HT1080 (cell line): ENCODE measurements at places on chromosomes 7 and 10.

GRCh38 chr10:102475451-102476040 is 24.2 kb upstream of the C10orf95 start:
- no peak for DNase-seq

DNA sequence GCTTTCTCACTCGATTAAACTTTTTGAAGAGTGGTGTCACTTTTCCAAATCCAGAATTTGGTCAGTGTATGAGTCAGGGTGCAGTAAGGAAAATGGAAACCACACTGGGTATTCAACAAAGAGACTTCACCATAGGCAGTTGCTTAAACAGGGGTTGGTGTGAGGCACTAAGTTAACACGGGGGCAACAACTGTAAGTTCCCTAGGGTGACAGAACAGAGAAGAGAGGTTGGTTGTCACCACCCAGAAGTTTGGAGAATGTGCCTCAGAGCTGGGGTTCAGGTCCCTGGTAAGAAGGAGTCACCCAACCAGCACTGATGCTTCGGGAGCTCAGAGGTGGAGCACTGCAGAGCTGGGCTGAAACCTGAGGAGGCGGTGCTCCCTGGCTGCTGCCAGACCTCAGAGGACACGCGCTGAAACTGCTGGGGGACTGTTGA is 170.4 kb downstream of the ARID5B start:
- peak; percentile 45 for DNase-seq

- DNase-seq = peak; percentile 56
Measured at GRCh38 chr7:98265841-98266271, 13.8 kb upstream of the TECPR1 start.

DNA sequence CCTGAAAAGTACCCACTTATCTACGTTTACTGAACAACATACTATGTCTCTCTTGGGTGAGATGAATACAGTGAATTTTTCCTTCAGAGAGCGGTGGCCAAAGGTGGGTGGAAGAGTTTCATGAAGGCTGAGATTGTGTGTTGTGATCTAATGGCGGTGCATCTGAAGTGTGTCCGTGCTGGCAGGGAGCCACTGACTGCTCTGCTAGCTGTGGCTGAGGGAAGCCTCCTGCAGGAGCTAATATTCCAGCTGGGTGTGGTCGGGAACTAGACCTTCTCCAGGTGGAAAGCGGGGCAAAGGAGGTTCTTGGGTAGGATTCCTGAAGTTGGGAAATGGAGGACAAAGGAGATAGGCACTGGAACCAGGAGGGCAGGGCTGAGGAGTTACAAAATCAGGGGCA is 69.2 kb upstream of the GRB10 start:
- DNase-seq = no peak

DNA sequence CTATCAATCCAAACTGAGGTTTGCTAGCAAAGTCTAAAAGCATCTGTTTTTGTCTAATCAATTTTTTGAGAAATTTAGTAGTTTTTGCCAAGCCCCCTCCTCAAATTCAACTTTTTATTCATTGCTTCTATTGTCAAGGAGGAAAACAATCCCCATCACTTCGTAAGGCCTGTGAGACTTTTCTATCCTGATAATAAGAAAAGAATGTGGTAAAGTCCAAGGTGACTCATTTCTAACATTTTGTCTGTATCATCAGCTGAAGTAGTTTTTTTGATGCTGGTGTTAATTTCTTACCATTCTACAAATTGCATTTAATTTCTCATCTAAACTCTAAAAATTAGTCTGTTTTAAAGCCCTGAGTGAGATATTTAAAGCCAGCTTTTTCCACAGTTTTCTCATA is 11.7 kb downstream of the ANK3 start:
- peak; percentile 49 for DNase-seq

DNA sequence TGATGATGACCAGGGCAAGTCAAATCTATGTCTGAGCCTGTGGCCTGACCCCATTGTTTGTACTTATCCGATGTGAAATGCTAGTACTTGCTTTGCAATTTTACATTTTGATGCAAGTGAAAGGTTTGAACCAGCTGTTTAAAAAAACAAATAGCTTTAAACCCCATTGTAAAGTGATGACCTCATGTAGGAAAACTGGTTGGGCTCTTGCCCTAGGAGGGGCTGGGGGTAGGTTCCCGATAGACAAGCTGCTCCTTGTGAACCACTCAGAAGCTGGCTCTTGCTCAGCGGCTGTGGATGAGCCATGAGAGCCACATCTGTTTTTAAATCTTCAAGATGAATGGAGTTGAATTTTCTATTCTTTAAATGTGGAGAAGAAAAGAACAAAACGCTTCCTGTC is 185.3 kb downstream of the WDR11 start:
- DNase-seq = no peak

DNA sequence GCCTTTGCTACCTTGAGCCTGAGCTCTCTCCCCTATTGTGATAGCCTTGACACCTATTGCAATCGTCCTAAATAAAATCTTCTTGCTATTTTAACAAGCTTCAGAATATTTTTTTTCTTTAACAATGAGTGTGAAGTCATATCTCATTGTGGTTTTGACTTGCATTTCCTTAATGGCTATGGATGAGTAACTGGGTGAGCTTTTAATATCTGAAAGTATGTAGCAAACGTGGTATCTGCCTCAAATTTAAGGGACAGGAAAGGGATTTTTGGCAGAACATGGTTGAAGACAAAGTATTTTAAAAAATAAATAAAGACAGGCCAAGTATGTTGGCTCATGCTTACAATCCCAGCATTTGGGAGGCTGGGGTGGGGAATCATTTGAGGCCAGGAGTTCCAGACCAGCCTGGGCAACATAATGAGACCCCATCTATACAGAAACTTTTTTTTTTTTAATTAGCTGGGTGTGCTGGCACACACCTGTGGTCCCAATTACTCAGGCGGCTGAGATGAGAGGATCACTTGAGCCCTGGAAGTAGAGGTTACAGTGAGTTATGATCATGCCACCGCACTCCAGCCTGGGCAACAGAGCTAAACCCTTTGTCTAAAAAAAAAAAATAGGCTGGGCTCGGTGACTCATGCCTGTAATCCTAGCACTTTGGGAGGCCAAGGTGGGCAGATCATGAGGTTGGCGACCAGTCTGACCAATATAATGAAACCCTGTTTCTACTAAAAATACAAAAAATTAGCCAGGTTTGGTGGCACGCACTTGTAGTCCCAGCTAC is 319.3 kb upstream of the NRP1 start:
- peak; percentile 84 for DNase-seq

GRCh38 chr7:102012941-102013461 is 195.6 kb downstream of the CUX1 start:
- DNase-seq = peak; percentile 23

DNA sequence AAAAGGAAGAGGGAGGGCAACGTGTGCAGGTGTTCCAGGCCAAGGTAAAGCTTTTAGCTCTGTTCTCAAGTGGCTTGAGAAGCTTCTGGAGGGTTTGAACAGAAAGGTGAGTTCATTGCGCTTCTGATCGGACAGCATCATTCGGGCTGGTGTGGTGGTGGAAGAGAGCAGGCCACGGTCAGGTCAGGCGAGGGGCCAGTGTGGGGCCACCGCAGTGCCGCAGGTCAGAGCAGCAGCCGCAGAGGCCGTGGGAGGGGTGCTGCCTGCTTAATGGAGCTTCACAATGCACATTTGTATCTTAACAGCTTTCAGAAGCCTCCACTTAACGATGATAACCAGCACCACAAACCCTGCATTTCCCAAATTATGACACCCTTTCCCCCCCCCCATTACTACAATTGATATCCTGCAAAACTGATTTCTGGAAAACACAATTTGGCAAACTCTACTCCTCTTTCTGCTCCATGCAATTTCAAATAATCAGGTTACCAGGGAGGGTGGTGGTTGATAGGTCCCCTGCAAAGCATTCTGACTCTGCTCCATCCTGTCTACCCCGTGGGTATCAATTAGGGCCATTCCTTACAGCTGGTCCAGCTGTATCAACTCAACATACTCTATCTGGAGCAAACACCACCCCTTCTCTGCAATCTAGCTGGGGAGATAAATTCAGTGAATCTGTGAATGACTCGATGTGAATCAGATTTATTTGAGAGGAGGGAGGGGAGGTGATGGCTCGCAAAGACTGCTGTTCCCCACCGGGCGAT is 162.9 kb downstream of the ACTR3B start:
- DNase-seq = no peak

DNA sequence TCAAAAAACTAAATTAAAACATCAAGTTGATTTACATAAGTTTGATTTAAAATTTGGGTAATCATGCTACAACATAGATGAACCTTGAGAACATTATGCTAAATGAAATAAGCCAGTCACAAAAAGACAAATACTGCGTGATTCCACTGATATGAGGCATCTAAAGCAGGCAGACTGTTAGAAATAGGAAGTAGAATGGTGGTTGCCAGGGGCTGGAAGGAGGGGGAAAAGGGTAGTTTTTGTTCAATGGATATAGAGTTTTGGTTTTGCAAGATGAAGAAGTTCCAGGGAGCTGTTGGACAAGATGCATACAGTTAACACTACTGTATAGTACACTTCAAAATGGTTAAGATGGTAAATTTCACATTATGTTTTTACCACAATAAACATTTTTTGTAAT is 45.0 kb upstream of the IFRD1 start:
- DNase-seq = no peak

DNA sequence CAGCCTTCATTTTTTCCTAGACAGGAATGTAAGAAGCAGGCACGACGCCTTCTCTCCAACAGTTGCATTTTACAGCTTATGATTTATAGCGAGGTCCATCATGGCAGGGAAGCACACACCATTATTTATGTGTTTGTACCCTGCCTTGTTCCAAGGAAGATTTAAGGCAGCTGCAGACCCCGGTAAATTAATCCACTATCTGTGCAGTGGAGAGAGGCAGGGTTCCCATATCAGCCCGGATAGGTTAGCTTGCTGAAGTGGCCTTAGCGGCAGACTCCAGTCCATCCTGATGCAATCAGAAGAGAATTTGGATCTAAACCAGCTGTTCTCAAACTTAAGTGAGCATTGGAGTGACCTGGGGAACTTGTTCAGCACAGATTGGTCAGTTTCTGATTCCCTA is 359.4 kb downstream of the GALNT17 start:
- no peak for DNase-seq

- no peak for DNase-seq
Measured at GRCh38 chr7:2438186-2438585, 34.8 kb downstream of the CHST12 start.

GRCh38 chr10:128938558-128938957 is 528.5 kb upstream of the MGMT start:
- no peak for DNase-seq

DNA sequence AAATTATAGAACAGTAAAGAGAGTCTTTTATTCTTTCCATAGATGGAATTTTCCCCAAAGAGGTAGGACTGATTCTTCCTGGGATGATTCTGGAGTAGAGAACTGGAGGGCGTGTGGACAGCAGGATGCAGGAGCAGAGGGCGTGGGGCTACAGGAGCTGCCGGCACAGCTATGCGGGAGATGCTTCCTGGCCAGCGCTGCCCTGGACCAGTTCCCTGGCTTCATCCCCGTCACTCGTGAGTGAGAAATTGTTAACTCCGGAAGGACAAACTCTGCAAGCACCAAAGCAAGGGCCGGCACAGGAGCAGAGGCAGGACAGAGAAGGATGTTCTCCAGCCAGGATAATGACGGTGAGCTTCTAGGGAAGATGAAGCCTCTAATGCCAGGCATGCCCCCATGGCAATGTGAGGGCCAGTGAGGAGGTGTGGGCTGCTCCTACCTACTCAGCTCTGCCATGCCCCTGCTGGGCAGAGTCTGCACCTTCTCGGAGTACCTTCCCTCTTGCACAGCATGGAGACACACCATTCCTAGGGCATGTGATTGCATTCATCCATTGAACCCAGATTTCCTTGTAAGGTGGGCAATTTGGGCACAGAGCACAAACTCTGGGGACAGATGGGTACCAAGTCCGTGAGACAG is 760.9 kb upstream of the IGFBP3 start:
- no peak for DNase-seq
